T1000 (cell line): ENCODE measurements at places on chromosomes 3 and 15.

DNA sequence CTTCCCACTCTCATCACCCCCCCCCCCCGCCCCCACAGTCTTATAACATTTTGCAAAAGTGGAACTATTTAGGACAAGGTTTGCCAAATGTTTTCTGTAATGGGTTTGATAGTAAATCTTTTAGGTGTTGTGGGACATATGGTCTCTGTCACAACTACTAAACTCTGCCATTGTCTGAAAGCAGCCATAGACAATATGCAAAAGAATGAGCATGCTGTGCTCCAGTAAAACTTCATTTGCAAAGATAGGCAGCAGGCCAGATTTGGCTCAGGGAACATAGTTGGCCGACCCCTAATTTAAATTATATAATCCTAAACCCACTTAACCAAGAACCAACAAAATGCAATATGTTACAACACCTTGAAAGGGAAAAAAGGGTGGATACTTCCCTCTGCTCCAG is 46.4 kb downstream of the TIPARP start:
- no peak for DNase-seq

DNA sequence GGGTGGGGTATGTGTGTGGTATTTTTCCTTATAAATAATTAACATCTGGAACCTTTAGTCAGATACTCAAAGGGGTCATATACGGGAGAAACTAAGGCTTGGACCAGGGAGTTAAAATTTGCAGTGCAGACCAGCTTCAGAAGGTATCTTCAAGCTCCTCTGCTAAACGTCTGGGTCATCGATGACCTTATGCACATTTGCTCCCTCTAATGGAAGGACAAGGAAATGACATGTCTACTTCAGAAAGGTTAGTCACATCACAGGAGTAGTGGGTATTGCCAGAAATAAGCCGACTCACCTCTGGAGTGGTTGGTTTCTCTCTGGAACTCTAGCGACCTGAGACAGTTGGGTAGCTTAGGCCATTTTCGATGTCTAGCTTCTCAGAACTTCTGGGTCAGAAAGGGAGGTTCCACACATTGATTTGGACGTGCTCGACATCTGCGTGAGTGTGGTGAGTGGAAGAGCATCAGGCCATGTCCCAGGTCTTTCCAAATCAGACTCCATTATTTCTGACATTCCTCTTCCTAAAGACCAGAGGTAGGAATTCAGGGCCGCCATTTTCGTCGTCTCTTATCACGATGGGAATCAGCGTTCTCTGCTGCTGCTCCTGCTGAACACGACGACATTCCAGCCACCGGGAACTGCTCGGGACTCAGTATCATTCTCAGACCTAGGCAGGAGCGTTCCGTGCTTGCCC is 31.8 kb upstream of the RASA2 start:
- peak; percentile 31 for DNase-seq

DNA sequence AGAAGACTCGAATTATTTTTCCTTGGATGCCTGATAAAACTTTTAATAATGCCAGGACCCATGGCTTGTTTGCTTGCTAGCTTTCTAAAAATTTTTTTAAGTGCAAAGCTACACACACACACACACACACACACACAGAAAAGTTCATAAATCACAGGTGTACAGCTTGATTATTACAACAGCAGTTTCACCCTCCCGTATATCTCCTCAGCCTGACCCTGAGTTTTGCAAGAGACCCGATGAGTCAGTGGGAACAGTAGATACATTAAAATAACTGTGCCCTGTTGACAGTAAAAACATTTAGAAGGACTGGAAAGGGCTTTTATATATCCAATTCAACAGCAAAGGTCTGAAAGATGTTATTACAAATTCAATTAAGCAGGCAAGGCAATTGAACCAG is 46.7 kb downstream of the EMC4 start:
- DNase-seq = peak; percentile 1

- DNase-seq = no peak
Measured at GRCh38 chr3:8996681-8997121, 33.4 kb upstream of the RAD18 start.

- no peak for DNase-seq
Measured at GRCh38 chr3:13553686-13554085, 4.8 kb downstream of the FBLN2 start.

- no peak for DNase-seq
Measured at GRCh38 chr3:154776549-154777225, 303.4 kb upstream of the MME start.

- DNase-seq = no peak
Measured at GRCh38 chr3:52781741-52782140, 4.3 kb downstream of the ITIH1 start.

- no peak for DNase-seq
Measured at GRCh38 chr3:122660297-122660974, 20.2 kb upstream of the PARP14 start.

DNA sequence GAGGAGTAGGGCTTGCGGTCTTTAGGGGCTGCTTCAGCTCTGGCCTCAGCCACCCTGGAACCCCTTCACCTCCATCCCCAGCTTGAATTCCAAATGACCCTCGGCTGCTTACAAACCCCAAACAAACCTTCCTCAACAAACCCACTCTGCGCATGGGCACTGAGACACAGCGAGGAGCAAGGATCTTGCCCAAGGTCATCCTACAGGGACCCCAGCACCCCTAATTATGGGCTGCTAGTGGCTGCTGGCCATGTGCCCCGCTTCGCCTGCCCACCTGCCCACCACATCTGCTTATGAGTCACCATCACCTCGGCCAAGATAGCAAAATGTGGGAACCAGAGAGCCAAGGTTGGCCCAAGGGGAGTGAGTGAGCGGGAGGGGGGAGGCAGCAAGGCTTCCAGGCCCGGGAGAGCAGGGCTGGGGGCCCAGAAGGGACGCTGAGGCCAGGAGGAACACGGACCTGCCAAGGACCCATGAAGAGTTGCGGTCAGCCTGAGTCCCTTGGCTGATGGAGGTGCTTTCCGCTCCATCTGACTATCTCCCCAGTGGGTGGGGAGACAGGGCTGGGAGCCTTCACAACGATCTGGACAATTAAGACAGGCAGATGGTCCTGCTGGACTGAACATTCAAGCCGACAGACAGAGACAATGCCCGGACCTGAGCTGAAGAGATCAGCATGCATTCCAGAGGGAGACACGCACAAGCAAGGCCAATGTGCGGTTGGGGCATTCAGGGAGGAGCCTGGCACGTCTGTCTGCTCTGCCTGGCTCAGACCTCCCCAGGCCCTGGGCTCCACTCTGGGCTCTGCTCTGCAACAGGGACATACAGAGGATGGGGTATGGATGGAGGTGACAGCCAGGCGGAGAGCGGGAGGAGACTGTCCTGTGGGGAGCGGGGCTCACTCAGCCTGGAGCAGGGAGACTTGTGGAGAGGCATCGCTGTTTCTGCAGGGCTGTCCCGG is 10.8 kb upstream of the GRIP2 start:
- no peak for DNase-seq

GRCh38 chr3:126316501-126316939 is 40.7 kb downstream of the KLF15 start:
- DNase-seq = no peak

DNA sequence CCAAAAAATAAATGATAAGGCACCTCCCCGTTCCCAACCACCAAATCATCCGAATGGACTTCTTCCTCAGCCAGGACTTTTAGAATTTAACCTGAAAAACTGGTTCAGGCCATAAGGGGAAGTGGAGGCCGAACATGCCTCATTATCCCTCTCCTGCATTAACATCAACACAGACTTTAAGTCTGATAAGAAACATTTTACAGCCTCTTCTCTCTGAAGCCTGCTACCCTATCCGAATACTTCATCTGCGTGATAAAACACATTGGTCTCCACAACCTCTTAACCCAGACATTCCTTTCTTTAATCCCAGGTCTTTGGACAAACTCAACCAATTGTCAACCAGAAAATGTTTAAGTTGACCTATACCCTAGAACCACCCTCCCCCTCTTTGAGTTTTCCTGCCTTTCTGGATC is 850 bp upstream of the SLC41A3 start:
- no peak for DNase-seq

GRCh38 chr3:196327405-196327804 is 9.4 kb upstream of the DYNLT2B start:
- DNase-seq = no peak

- no peak for DNase-seq
Measured at GRCh38 chr15:41017066-41017735, 63.9 kb downstream of the CHAC1 start.

DNA sequence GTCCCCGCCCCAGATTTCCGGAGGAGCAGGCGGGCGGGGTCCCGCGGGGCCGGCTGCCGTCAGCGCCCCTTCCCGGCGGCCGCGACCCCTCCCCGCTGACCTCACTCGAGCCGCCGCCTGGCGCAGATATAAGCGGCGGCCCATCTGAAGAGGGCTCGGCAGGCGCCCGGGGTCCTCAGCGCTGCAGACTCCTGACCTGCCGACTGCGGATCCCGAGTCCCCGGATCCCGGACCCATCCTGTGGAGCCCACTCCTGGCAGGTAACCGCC is at the start of gene TRH:
Gene TRH (plus strand): TSS at position 157 of the 269 bp plus-strand sequence. CDS start 1,097 bp downstream, outside the sequence.
- DNase-seq = no peak

DNA sequence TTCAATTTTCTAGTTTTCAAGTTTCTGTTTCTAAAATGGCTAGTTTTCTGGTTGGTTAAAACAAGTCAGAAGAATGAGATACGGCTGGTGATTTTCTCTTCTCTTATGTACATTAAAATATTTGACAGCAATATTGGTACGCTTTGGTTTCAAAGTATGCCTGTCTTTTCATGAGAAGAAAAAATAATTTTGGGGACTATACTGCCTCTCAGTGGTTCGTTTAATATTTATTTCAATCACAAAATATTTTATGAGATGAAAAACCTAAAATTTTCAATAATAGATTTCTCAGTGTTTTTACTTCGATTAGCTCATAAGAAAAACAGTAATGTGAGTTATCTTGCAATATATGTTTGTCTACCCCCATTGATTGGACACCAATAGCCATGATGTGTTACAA is 72.8 kb upstream of the AADACL2 start:
- no peak for DNase-seq

- DNase-seq = no peak
Measured at GRCh38 chr15:48766196-48766595, 44.7 kb downstream of the CEP152 start.

- DNase-seq = no peak
Measured at GRCh38 chr3:10594915-10595314, 89.5 kb upstream of the ATP2B2 start.

GRCh38 chr3:102688556-102688930 is 253.7 kb downstream of the ZPLD1 start:
- no peak for DNase-seq

DNA sequence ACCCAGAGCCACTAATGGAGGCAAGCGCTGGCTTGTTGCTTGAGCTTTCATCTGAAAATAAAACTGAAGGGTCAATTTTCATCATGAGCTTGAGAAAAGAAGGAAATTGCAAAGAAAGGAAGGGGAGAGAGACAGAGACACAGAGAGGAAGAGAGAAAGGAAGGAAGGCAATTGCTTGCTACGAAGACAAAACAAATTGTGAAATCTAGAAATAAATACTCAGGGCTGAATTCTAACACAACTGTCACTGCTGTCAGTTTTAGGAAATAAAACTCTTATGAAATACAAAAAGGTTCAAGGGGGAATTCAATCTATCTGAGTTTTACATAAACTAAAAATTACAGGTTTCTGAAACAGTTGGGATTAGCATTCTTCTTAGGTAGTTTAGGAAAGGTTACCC is 36.7 kb downstream of the FOXP1 start:
- DNase-seq = no peak

GRCh38 chr3:156142702-156143101 is 22.3 kb downstream of the KCNAB1 start:
- no peak for DNase-seq
